Esophagus squamous epithelium (tissue), 5 donors: ENCODE measurements at places on chromosomes 16 and 17.

GRCh38 chr17:35218915-35219314 lies 24.0 kb upstream of the SLFN5 start:
- DNase-seq, result no peak

GRCh38 chr17:69820876-69821473 lies 254.1 kb upstream of the KCNJ16 start:
- no peak for DNase-seq

- no peak for DNase-seq
These were observed 1.9 kb upstream of the YBX2 start for GRCh38 chr17:7296189-7296861.

GRCh38 chr16:22417019-22417418 lies 42.6 kb upstream of the CDR2 start:
- no peak for DNase-seq

GRCh38 chr17:35313875-35314409 lies 59.5 kb downstream of the SLFN11 start:
- no peak for DNase-seq

DNA sequence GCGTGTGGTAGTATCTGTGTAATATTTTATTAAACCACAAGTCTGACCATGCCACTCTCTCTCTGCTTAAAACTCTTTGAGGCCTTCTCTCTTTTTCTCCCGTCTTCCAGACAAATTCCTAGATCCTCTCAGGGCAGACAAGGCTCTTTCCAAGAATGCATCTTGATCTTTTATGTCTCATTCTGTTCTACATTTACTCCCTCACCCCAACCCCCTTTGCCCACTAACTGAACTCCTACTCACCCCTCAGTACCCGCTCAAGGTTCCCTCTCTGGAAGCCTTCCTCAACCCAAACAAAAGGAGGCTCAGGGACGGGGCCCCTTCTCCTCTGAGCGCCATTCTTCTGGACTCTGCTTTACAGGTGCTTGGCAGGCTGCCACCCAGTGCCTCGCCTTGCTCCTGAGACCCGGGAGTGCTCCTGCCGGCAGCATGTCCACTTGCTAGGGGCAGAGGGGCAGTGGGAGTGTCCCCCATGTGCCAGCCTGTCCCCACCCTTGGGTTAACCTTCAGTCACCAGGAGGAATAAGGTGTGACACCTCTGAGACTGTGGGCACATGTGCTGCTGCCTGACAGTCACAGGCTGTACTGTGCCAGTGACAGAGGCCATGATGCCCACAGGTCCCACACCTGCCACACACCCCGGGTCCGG lies 9.2 kb downstream of the SLC13A2 start:
- no peak for DNase-seq

DNA sequence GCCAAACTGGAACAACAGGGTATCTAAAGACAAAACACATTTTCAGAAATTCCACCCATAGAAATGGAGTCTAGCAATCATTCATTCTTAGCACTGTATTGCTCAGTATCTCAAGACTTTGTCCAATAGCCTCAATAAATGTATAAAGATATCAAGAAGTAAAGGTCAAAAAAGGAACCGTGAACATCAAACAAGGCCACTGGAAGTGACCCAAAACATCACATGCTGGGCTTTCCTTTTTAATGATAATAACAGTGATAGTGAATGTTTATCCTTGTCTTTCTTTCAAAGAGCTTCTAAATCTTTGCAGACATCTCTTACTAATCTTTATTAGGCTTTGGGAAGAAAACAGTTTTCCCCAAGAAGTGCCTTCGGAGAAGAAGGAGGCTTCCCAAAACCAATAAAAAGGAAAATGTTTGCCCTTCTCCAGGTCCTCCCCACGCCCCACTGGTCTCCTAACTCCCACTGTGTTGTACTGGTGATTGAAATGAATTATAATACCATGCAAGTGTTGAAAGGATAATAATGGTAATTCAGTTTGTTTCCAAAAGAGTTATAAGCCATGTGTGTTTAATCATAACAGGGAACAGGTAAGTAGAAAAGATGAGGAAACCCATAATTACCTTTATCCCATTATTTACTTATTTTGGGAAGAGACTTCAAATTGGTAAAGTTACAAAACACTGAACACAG lies 18.6 kb downstream of the RNF43 start:
- DNase-seq, result no peak
